GF-D8 (cell line): ENCODE measurements at places on chromosomes 6 and 20.

GRCh38 chr6:14763616-14764015 lies 482.3 kb upstream of the JARID2 start:
- DNase-seq = no peak

DNA sequence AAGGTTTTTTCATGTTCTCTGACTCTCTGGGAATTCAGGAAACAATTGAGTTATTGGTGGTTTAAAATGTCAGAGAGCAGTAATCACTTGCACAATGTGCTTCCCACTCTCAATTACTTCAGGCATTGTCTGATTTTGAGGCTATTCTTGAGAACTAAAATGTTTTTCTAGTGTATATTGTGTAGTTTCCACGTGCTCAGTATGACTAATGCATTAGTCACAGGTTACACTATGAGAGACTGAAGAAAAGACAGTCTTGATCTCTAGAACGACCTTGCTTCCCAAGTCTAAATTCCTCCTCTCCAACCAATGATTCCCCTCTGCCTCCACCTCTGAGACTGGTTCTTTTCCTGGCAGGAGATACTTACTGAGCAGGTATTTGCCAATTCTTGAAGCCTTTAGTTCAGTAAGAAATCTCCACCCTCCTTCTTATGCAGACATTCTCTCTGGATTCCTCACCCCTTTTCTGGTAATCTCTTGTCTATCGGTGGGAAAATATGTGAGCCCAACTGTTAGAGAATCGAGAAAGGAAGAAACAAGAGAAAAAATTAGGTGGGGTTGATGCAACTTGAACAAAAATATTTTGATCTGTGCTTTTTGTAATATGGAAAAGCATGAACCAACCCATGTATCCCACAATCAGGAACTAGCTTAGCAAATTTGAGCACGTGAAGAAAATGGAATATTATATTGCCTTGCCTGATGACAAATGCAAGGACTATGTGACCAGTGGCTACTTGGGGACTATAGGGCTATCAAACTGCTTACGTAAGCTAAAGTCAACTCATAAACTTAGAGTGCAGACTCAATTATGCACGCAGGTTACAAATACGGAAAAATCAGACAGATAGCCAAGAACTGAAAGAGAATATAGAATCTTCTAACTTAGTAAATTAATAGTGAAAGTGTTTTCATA lies 61.1 kb upstream of the SLC22A16 start:
- DNase-seq = no peak

GRCh38 chr6:160031871-160032270 lies 63.0 kb downstream of the IGF2R start:
- no peak for DNase-seq

GRCh38 chr6:25958700-25959162 lies 3.9 kb upstream of the TRIM38 start:
- no peak for DNase-seq

DNA sequence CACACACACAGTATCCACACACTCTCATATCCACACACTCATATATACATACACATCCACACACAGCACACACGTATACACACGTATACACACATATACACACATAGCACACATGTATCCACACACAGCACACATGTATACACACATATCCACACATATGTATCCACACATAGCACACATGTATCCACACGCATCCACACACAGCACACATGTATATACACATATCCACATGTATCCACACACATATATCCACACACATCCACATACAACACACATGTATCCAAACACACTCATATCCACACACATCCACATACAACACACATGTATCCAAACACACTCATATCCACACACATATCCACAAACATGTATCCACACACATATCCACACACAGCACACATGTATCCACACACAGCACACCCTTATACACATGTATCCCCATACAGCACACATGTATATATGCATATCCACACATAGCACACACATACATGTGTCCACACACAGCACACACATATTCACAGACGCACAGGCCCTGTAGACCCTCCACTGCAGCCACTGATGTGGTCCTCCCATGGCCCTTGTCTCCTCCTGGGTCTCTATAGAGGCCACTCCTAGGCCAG lies 172.1 kb downstream of the CDH4 start:
- DNase-seq = no peak

DNA sequence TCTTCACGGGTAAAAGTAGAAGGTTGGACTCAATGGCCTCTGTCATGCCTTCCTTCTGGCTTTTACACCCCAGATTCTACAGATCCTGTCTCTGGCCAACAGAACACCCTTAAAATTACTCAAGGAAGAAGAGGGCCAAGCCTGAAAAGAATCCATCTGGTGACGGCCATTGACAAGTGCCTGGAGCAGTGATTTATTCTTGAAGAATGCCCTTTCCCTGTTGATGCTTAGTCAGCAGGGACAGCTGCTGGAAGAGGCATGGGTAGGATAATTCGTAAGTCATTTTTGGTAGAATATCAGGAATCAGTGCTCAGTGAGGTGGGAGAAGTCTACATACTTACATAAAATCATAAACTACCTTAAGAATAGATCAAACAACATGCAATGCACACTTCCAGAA lies 397.9 kb downstream of the SAMD5 start:
- DNase-seq = no peak

- peak; percentile 68 for DNase-seq
Observed at GRCh38 chr6:125835221-125835744, 44.5 kb downstream of the NCOA7 start.

DNA sequence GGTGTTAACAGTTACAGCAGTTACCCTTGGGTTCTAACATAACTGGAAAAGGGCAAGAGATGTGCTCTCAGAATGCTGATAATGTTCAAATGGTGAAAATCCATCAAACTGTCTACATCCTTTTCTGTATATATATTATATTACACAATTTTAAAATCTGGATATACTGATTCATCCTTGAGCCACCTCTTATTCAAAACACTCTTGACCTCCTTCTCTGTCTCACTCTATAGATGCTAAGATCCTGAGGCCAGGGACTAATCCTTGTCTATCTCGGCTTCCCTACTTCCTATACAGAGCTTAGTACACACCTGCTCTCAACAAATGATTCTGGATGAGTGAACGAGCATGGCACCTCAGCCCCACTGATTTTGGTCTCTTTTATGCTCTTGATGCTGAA lies 47.3 kb downstream of the HIVEP2 start:
- no peak for DNase-seq

DNA sequence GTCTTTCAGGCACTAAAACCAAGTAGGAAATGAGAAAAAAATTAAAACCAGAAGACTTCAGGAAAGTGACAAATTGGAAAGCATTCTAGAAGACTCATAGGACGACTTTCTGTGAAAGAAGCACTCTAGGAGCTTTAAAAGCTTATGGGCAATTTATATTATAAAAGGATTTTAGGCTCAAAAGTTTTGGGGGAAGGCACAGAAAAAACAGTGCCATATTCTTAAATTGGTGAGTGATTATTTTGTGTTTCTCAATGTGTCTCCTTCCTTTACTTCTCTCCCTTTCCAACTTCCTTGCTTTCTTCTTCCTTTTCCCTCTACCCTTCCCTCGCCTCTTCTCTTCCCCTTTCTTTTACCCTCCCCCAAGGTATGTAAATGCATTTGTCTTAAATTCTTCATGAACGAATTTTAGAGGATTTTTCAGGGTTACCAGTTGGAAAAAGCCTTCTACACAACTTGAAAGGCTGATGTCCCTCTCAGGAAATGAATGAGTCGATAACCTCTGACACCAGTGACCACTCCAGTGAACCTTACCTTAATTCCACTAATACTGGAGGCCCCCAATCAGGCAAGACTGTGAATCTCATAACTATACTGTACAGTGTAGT lies 2.6 kb upstream of the LIN28B start:
- no peak for DNase-seq

GRCh38 chr20:46031701-46032254 lies 2.8 kb downstream of the SLC12A5 start:
- no peak for DNase-seq

- no peak for DNase-seq
Observed at GRCh38 chr6:108009894-108010293, 51.9 kb upstream of the SEC63 start.

DNA sequence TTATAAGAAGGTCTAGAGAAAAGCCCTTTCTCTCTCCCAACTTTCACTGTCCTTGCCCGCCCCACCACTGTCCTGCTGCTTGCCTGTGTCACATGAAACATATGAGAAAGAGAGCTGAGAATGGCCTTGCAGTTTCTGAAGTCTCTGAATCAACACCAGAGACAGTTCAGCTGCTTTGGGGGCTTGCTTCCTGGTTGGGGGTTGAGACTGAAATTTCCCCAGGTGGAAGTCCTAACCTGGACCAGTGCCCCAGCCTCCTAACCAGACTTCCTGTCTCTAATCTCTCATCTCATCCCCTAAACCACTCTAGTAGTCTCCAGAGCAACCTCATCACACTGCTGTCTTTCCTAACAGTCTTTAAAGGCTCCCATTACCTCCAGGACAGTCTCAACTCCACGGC lies 10.7 kb downstream of the TRAM2 start:
- DNase-seq = no peak

DNA sequence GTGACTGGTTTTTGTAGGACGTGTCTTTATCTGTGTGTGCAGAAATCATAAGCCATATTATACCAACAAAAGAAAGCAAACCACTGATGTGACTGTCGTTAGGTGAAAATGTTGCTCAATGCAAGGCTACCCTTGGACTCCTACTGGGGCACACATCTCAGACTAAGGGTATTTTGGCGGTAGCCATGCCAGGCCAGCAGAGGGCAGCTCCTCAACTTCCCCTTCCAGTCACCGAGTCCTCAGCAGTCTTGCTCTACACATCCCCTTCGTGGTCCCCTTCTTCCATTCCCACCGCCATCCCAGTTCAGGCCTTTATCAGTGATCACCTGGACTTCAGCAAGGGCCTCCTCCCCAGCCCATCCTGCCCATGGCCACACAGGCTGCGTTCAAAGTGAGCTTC lies 113.7 kb upstream of the GGTLC1 start:
- no peak for DNase-seq

- no peak for DNase-seq
Observed at GRCh38 chr20:36274181-36274841, 31.8 kb upstream of the DLGAP4 start.

DNA sequence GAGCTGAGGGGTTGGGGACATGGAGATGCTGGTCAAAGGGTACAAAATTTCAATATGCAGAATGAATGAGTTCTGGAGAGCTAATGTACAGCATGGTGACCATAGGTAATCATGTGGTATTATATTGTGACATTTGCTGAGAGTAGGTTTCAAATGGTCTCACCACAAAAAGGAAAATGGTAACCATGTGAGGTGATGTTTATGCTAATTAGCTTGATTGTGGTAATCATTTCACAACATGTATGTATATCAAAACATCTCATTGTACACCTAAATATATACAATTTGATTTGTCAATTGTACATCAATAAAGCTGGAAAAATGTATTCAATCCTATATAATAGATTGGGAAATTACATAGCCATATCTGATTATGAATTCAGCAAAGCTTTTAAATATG lies 29.5 kb upstream of the TMEM14A start:
- DNase-seq = no peak

DNA sequence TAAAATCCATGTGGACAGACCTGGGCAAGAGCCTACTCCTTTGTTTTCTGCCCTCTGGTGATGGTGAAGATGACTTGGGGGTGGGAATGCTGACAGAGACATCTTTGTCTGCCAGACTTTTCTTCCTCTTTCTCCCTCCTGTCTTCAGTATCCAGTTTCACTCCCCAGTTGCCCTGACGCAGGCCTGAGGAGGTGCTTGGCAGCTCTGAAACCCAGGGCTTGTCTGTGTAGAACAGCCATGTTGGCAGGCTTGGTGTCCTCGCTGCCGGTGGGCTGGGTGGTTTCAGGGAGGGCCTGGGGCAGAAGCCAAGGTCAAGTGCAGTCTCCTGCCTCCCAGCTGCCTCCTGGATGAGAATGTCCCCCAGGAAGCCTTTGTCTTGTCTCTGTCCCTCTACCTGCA lies 22.5 kb downstream of the CCDC167 start:
- DNase-seq = no peak

DNA sequence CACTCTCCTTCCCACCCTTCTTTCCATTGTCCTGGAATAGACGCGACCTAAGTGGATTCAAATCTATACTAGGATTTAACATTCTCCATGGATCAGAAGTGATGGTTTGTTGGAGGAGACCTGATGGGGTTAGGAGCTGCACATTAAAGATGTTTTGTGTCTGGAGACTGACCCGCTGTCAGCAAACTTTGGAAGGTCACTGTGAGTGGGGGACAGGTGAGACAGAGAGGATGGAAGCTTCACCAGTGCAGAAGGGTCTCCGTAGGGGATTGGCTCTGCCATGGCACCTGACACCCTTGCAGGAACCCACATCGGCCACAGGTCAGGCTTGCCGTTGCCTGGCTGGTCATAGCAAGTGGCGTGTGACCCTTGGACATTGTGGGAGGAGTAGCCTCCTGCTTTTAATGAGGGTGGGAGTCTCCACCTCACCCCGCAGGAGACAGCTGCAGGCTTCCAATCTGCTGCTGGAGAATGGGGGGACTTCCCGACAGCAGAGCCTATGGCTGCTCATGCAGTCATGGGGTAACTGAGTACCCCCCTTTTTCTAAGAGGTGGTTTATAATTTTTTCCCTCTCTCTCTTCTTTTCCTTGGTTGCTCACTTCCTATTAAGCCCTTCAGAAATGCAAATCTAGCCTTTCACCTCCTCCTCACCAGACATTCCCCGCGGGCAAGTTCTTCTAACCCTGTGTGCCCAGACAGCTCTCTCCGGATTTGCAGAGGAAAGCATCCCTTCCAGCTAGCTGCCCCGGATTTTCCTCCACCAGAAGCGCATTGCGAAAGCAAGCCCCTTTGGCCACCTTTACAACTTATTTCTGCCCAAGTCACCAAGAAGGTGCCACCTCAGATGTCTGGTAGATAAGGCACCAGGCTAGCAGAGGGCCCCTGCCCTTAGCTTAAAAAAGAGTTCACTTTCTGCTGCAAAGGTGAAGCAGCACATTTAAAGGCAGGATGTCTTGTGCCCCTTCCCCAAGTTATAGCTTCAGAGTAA lies 53.5 kb downstream of the DACT2 start:
- DNase-seq = no peak

DNA sequence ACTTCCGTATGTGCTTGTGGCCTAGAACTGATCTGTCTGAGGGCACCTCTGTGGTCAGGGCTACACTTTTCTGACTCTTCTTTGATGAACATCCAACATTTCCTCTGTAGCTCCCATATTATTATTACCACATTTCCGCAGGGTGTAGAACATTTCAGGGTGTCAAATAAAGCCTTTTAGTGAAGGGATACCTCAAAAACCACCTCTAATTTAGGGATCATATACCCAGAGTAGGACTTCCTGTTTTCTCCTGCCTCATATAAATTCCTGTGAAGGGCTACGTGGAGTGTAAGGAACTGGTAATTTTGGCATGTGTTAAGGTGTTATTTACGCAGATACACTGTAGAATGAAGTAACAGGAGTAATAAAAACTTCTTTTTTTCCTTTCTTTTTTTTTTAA lies 5.5 kb upstream of the MUC22 start:
- no peak for DNase-seq
